ENCODE measurements at places on chromosomes 16 and 17. TPM values are rescaled to one million over a fixed set of nuclear protein-coding genes. Genes with fewer than 3 reads are reported as not detected.

The AHSP gene
- not detected for total RNA-seq

The CAVIN1 gene
- 146 TPM for total RNA-seq

The EPX gene
- not detected for total RNA-seq

The IRX3 gene
- 2.1 TPM for total RNA-seq

The XAF1 gene
- total RNA-seq: 20.1 TPM

The CACNG3 gene
- not detected for total RNA-seq

The RCVRN gene
- not detected for total RNA-seq

The KRTAP1-5 gene
- total RNA-seq: not detected

Measured in nasal cavity respiratory epithelium epithelial cell of viscerocranial mucosa (primary cell).